Activated T-cell treated with anti-CD3 and anti-CD28 coated beads for 4 hours (primary cell): ENCODE measurements at places on chromosomes 5 and 9.

DNA sequence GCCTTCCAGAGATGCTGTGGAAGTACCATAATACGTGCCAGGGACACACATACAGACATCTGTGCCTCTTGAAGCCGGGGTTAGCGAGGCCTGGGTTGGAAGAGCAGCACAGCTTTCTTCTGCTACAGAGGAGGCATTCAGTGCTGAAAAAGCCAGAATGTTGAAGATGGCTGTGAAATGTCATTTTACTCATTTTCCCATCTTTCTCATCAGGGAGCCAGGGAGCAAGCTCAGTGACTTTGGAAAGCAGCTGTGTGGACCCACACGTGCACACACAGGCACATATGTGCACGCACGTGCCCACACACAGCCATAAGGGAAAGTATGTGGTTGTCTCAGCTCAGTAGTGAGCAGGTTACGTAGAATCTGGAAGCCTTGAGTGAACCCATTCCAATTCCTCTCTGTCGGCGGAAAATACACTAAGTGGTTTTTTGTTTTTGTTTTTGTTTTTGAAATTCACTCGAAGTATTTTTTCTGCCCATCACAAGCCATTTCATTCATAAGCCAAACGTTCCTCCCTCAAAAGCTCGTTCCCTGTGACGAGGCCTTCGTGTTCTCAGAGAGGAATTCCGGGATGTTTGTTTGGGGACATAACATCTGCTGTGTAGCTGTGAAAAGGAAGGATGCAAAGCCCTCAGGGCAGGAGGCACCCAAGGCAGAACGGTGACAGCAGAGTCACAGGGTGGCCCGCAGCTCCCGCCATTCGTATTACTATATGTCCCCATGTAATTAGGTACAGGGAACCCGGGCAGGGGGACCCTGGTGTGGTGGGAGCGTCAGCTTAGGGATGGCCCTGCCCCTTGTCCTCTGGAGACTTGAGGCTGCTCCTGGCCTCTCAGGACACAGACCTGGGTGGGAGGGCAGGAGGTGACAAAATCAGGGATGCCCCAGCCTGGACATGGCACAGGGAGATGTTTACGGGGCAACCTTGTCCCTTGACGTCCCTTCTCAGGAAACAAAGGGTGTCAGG is 29.0 kb upstream of the ANKRD33B start:
- no peak for DNase-seq

- no peak for DNase-seq
Observed at GRCh38 chr9:92191801-92192200, 76.6 kb upstream of the SPTLC1 start.

- no peak for DNase-seq
Observed at GRCh38 chr5:179533024-179533423, 17.3 kb upstream of the RUFY1 start.

DNA sequence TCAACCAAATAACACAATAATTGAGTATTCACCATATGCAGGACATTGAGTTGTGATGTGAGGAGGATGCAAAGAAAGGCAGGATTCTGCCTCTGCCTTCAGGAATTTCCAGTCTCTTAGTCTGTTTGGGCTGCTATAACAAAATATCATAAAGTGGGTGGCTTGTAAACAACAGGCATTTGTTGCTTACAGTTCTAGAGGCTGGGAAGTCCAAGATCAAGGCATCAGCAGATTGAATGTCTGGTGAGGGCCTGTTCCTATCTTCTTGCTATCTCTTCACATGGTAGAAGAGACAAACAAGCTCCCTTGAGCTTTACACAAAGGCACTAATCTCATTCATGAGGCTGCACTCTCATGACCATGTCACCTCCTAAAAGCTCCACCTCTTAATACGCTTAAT is 360.7 kb downstream of the ARHGEF28 start:
- no peak for DNase-seq

DNA sequence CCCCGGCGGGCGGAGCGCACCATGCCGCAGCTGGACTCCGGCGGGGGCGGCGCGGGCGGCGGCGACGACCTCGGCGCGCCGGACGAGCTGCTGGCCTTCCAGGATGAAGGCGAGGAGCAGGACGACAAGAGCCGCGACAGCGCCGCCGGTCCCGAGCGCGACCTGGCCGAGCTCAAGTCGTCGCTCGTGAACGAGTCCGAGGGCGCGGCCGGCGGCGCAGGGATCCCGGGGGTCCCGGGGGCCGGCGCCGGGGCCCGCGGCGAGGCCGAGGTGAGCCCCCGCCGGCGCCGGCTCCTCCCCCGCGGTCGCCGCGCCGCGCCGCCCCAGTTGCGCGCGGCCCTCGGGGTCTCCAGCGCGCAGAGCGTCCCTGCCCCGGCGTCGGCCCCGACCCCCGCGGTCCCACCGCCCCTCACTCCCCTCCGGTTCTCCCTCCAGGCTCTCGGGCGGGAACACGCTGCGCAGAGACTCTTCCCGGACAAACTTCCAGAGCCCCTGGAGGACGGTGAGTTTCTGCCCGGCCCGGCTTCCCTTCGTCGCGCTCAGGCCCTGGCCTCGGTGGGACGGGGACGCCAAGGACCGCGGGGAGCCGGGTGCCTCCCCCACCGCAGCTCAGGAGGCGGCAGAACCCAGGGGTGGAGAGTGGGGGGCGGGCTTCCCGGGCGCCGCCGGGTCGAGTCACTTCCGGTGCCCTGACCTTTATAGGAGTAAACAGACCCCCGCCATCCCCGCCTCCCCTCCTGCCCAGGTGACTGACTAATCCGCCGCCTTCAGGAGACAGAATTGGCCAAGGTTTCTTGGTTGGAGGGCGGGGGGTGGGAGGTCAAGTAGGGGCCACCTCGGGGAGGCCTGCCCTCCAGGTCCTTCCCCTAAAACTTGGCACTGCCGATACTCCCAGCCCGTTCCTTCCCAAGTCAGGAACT is 665 bp downstream of the TCF7 start:
- peak; percentile 81 for DNase-seq

- DNase-seq: no peak
Observed at GRCh38 chr5:111095982-111096381, 3.8 kb downstream of the WDR36 start.

DNA sequence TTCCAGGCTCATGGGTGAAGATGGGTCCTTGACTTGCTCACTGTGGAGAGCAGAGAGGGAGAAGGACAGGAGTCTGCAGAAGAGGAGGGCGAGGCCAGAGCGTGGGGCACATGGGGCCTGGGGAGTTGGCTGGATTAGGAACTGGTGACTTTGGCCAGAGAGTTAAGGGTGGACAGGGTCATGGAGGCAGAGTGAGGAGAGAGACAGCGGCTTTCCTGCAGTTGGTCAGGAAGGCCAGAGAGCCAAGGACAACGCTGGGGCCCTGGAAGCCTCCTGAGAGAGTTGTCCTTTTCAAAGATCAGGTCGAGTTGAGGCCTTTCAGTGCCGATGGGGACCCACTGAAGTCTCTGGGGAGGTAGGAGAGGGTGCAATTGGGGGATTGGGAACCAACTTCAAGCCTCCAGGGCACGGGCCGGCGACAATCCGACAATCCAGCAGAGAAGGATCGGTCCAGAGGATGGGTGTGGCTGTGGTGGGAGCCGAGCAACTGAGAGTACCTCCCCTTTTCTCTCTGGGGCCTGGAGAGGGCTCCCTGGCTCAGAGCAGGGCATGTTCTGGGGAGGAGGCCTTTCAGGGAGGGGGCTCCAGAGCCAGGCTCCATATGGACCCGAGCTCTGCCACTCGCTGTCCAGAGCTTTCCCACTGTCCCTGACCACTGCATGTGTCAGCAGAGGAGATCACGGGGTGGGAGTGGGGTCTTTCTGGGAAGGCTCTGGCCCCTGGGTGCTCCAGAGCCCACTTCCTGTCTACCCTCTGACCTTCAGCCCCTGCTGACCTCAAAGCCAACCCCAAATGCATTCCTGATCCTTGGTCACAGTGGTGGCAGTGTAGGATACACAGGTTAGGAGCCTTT is 7.5 kb upstream of the PHYHD1 start:
- DNase-seq: no peak

- DNase-seq: no peak
Observed at GRCh38 chr5:37804401-37804800, 35.4 kb downstream of the GDNF start.

DNA sequence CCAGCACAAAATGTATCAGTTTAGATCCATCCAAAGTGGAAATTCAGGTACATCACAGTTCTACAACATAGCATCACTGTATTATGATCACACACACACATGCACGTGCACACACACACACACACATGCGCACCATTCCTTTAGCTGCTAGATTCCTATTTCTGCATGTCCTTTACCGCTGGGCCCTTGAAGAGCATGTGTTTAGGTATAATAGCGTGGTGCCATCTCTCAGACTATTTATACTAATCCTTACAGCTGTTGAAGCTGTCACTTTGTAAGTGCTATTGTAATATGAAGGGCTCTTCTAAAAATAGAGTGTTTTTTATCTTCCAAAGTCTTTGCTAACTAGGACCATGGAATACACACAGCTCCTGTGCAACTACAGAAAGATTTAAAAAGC is 308.8 kb upstream of the TRPC7 start:
- no peak for DNase-seq

DNA sequence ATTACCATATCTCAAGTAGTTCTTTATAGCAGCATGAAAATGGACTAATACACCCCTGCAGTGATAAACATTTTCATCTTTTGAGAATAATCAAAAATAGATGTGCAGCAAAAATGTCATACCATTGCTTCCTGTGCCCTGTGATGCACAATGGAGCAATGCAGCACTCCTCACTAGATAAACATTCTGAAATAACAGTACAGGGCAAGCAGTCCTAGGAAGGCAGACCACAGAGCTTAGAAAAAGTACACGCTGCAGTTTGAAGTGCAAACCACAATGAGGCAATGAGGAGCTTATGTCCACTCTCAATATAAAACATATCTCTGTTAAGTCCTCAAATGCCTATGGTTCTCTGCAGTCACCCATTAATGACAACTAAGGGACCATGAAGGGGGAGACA is 367.6 kb downstream of the PDE4D start:
- DNase-seq: no peak

GRCh38 chr5:125057912-125058826 is 311.7 kb upstream of the ZNF608 start:
- no peak for DNase-seq

- DNase-seq: no peak
Observed at GRCh38 chr5:170522211-170523141, 18.7 kb downstream of the KCNIP1 start.

DNA sequence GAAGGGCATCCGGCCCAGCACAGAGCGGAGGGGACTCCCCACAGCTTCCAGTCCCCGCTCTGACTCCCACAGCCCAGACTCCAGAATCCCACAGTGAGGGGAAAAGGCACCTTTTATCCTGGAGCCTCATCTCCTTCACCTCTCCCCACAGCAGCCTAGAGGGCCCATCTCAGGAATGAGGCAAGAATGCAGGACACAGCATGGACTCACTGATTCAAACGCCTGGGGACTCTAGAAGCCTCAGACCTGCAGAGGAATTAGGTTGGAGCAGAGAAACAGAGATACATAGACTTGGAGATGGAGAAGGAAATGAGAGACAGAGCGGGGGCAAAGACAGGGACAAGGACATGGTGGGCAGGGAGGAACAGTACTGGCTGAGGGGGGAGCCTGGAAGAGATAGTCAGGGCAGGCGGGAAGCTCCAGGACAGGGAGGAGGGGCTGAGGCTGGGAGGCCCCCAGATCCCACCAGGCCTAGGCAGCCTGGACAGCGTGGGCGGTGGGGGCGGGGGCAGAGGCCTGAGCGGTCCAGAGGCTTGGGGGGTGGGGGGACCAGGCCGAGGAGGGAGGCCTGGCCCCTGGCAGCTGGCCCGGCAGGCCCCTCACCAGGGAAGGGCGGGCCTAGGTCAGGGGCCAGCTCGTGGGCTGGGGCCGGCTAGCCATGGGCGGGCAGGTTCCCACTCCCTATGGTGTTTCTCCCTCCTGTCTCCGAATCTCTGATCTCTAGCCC is 15.8 kb downstream of the CNTFR start:
- no peak for DNase-seq

DNA sequence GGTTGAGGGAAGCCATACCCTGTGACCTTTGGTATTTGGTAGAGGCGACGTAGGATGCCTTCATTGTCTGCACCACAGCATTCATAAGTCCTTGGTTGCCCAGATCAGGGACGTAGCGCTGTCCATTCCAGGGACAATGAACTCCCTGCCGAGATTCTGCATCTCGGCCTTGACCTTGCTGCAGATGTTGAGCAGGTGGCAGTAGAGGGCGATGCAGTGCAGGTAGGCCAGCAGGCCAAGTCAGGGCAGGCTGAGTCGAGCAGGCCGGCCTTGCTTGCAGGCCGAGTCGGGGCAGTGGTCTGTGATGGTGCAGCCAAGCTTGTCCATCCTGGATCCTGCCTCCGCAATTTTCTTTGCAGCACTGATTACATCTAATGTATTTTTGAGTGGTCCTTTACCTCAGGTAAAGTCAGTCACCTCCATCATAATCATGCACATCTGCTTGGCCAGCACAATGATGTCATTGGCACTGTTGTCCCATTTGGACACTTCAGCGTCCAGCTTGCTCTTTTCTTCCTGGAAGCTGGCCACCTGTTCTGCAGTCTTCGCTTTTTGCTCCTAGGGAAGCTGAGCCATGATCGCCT is 93.4 kb upstream of the CCDC112 start:
- no peak for DNase-seq

GRCh38 chr5:171776213-171776612 is 9.4 kb upstream of the SMIM23 start:
- no peak for DNase-seq

- DNase-seq: no peak
Observed at GRCh38 chr5:150307617-150308426, 5.1 kb upstream of the ARSI start.

GRCh38 chr5:172498431-172499129 is 44.3 kb upstream of the SH3PXD2B start:
- no peak for DNase-seq
